ENCODE measurements at places on chromosomes 3 and 15.

GRCh38 chr15:57220205-57220604 lies 156.1 kb upstream of the CGNL1 start:
- no peak for DNase-seq

GRCh38 chr15:77038312-77039216 lies 32.3 kb downstream of the TSPAN3 start:
- no peak for DNase-seq

GRCh38 chr15:65663521-65663920 lies 41.8 kb downstream of the SLC24A1 start:
- no peak for DNase-seq

GRCh38 chr3:123163141-123163540 lies 38.6 kb upstream of the SEC22A start:
- no peak for DNase-seq

GRCh38 chr3:107803170-107803569 lies 280.4 kb downstream of the BBX start:
- DNase-seq = no peak

DNA sequence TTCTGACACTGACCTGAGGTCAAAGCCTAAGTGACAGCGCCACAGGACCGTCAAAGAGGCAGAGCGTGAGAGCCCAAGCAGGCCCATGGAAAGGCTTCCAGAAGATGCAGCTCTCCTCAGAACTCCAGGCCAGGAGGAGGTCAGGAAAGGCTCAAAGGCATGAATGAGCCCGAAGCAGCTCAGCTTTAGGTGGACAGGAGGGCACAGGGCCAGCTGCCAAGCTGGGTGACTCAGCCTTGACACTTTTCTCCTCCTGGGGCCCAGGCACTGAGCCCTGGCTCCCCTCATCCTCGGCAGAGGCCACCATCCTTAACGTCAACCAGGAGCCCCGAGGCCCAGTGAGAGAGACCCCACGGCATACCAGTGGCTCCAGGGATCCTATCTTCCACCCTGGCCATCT lies 62.9 kb downstream of the ADCY5 start:
- DNase-seq = no peak

GRCh38 chr3:186105543-186105942 lies 3.3 kb downstream of the ETV5 start:
- no peak for DNase-seq

GRCh38 chr15:38650384-38650783 lies 85.8 kb upstream of the RASGRP1 start:
- DNase-seq = no peak

DNA sequence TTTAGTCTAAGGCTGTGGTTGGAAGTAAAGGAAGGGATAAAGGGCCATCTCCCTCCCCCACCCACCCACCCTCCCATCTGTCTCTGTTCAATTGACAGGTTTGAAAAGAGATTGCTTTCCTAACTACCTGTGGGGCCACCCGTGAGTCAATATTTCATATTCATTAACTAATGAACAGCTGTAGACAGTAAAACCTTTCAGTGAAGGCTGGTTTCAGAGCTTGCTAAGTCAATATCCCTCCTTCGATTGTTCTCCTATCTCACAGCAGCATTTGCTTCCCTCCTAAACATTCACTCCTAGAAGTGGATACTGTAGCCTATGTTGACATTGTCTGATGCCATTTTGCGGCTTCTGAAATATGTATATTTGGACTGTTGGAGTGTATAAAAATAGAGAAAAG lies 85.9 kb upstream of the SYNPR start:
- no peak for DNase-seq

GRCh38 chr15:101533371-101534140 lies 44.0 kb upstream of the PCSK6 start:
- DNase-seq = no peak

- DNase-seq = no peak
Observed at GRCh38 chr3:138591392-138591791, 2.7 kb downstream of the CEP70 start.

GRCh38 chr3:10357592-10358308 lies 36.8 kb upstream of the SEC13 start:
- DNase-seq = no peak

DNA sequence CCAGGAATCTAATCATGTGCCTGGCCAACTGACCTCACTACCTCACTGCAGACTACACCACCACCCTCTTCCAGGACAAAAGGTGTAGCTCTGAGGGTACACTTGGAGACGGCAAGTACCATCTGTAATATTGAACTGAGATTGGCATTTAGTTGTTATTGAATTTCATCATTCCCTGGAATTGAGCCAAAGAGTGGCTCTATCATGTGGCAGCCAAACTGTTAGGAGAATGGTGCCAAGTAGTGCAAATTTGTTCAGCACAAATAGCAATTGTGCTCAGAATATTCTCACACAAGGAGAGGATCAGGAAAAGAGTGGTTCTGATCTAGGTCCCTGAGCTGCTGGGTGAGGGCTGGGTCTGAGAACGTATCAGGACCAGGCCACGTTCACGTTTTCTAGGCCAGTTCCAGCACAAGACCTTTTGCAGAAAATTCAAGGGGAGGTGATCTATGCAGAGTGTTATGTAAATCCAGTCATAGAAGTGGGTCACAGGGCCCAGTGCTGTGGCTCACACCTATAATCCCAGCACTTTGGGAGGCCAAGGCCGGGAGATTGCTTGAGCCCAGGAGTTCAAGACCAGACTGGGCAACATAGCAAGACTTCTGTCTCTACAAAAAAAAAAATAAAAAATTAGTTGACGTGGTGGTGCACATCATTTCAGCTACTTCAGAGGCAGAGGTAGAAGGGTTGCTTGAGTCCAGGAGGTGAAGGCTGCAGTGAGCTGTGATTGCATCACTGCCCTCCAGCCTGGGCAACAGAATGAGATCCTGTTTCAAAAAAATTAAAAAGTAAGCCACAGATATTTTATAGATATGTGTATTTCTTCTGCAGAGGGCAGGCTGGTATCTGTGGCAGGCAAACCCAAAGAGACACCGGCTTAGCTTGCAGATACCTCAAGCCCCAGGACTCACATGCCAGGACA lies 31.9 kb upstream of the CFAP161 start:
- no peak for DNase-seq

- DNase-seq = no peak
Observed at GRCh38 chr15:64772488-64772887, 2.9 kb downstream of the RBPMS2 start.

DNA sequence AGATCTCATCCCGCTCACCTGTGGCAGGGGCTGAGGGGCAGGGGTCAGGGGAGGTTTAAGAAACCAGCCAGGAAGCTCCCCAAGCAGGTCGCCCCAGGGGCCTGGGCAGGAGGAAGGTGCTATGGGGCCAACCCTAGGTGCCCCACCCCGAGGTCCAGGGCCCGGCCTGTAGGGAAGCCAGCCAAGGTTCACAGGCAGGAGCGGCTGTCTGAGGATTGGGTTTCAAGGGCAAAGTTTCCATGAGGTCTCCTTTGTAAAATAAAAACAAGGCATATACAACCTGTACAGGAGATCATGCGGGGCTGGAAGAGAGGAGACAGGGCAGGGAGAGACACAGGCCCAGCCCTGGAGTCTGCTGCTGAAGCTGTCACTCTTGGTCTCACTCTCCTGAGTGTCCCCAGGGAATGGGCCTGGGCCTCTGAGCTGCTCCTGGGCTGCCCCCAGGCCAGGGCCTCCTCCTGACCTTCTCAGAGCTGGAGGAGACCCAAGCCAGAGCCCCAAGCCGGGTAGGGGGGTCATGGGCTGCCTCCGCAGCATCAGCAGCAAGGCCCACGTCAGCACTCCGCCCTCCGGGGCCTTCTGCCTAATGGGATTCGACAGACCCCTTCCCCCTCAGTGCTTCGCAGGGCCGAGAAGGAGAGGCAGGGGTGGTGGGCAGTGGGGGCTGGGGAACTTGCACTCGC lies 5.5 kb downstream of the CPLX3 start:
- no peak for DNase-seq

- DNase-seq = no peak
Observed at GRCh38 chr3:16374047-16374934, 109.3 kb downstream of the OXNAD1 start.

- DNase-seq = no peak
Observed at GRCh38 chr3:79436387-79436786, 331.4 kb downstream of the ROBO1 start.

GRCh38 chr3:50971487-50971924 lies 296.8 kb downstream of the DOCK3 start:
- DNase-seq = peak; percentile 34

- no peak for DNase-seq
Observed at GRCh38 chr3:153163393-153163724, 1.3 kb downstream of the RAP2B start.

DNA sequence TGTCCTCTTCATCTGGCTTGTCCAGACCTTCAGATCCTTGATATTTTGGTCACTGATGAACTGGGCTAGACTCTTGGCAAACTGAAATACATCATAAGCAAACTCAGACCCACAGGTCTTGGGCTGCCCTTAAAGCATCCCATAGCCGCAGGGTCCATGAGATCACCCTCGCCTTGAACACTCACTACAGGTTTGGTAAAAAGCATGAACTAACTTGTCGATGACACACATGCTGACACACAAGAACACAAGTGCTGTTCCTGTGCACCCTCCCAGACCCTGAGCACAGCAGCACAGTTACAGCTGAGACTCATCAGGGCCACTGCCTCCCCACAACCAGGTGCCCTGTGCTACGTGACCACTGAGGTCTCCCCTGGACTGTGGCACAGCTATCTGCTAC lies 21.0 kb downstream of the PFKFB4 start:
- no peak for DNase-seq

DNA sequence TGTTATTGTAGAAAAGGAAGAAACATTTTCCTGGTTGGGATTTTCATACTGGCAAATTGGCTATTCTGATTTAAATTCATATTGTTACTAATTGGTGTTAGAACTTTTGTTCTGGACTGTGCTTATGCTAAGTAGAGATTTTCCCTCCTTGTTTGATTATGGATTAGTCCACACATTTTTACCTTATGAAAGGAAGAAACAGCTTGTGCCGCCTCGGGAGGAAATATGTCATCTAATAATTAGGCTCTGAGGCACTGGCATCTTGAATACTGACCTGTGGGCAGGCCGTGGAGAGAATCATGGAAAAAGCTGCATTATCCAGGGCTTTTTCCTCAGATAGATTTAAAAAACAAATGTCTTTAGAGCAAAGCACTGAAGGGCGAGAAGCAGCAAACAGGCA lies 344.3 kb upstream of the TBL1XR1 start:
- no peak for DNase-seq

DNA sequence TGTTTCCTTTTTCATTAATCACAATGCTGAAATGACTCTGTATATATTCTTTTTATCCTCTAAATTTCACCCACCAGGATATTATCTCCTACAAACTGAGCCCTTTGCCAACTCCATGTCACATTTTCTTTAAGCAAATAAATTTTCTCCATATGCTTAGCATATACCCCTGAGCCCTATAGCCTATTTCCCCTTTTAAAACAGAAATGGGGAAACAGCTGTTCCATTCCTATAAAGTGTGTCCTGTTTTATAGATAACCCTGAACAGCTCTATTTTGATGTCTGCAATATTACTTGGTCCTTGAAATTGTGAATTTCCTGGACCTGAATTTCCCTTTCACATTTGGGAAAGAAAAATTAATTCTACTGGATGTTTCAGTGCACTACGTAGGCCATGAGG lies 15.6 kb upstream of the FILIP1L start:
- no peak for DNase-seq

- DNase-seq = no peak
Observed at GRCh38 chr3:101833446-101833974, 15.8 kb upstream of the NFKBIZ start.

DNA sequence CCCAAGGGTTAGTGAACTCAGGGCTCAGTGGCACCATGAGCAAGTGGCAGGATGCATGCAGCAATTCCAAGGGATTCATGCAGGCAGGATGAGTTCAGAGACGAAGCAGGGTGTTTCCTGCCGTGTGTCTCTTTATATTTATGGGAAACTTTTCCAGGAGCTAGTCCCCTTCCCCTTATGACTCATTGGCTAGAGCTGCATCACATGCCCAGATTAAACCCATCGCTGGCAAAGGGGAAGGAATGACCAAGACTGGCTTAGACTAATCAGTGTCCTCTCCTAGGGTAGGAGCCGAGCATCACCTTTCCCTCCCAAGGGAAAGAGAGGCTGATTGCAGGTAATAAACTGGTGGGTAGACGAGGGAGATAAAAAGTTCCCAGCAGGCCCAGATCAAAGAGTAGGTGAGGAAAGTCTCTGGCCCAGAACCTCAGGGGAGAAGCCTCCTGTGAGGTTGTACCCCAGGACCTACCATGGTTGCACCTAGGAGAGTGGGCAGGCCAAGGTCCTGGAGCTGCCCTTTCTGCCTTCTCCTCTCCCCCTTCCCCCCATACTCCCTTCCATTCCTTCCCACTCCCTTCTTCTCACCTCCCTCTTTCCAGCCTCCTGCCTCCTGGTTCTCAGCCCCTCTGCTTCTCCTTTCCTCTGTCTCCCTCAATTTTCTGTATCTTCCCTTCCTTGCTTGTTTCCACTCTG lies 67.8 kb upstream of the ITGA11 start:
- DNase-seq = no peak

DNA sequence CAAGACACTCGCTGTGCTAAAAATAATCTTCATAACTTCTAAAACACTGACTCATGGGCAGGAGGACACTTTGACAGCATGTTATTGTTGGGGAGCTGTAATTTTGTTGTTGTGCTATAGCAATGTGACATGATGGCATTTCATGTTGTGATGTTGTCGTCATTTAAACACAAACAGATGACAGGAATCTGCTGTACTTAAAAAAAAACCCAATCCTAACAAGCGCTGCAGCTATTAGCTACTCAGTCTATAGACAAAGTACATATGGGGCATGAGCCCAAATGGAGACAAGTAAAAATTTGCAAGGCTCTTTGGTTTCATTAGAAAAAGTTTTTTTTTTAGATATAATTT lies 828 bp upstream of the ATOSA start:
- no peak for DNase-seq

DNA sequence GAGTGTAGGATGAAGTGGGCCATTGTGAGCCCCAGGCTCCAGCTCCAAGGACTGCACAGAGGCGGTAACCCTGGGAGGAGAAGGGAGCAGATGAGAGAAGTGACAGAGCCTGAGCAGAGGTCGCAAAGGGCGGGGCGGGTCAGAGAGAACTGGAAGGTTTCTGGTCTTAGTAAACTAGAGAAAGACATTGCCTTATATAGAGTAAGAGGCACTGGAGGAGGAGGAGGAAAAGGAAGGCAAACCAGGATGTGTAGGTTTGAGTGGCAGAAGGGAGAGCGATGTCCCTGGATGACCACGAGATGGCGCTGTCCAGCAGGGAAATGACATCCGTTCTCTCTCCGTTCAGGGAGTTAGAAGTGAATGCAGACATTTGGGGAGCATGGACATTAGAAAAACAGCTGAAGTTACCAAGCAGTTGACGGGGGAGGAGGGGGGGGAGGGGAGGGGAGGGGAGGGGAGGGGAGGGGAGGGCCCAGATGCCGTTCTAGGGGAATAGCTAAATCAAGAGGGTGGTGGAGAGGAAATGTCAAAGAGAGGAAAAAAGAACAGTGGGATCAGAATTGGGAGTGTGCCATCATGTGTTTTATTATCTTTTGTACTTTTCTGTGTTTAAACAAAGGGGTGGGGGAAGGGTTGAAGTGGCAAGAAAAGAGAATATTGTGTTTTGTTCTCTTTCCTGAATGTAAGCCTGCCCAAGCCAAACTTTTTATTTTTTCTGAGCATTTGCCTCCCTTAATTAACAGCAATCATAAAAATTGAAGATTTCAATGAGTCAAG lies 48.8 kb downstream of the STARD5 start:
- peak; percentile 78 for DNase-seq
